ENCODE measurements at places on chromosomes 3 and 15.

- no peak for DNase-seq
These were observed 41.6 kb downstream of the NR2C2 start for GRCh38 chr3:14988988-14989394.

DNA sequence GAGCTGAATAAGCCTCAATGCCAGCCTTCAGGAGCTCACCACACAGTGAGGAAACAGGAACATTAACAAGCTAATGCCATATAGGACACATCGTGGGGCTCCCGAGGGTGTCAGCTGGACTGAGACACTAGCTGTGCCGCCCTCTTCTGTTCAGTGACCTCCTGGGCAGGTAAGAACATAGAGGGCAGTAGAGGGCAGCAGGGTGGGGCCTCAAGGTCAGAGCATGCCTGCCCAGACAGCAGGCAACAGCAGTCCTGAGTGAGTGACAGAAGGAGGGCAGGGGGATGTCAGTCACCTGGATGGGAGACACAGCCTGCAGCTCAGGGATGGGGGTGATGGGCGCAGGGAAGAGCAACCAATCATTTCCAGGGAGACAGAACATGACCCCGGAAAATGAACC lies 15.5 kb downstream of the NTRK3 start:
- DNase-seq, result no peak

DNA sequence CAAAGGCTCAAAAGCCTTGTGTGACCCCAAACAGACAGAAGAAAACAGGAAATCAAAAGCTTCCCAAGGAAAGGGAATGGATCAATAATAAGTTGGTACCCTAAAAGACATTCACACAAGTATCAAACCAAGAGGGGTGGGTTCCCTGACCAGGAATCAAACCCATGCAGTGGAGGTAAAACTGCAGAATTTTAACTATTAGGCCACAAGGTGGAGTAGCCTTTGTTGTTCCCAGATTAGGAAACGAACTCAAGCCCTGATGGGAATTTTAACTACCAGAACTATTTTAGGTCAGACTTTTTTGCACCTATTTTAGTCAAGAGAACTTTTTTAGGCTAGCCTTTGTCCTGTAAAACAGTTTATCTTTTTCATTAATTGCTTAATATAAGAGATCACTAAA lies 31.4 kb downstream of the SETMAR start:
- DNase-seq, result no peak

GRCh38 chr15:43913026-43913780 lies 86.4 kb downstream of the WDR76 start:
- DNase-seq, result peak; percentile 91

GRCh38 chr15:48144889-48145288 lies 24.1 kb downstream of the SLC24A5 start:
- DNase-seq, result no peak

- no peak for DNase-seq
These were observed 54.7 kb downstream of the CLDN11 start for GRCh38 chr3:170473358-170473757.

GRCh38 chr3:46934498-46935167 lies 41.9 kb downstream of the CCDC12 start:
- no peak for DNase-seq

- DNase-seq, result no peak
These were observed 463.4 kb downstream of the ZIC1 start for GRCh38 chr3:147872568-147872967.

- DNase-seq, result no peak
These were observed 1080.3 kb downstream of the ZPLD1 start for GRCh38 chr3:103515116-103515515.

GRCh38 chr3:156459434-156459833 lies 95.5 kb downstream of the SSR3 start:
- DNase-seq, result no peak

DNA sequence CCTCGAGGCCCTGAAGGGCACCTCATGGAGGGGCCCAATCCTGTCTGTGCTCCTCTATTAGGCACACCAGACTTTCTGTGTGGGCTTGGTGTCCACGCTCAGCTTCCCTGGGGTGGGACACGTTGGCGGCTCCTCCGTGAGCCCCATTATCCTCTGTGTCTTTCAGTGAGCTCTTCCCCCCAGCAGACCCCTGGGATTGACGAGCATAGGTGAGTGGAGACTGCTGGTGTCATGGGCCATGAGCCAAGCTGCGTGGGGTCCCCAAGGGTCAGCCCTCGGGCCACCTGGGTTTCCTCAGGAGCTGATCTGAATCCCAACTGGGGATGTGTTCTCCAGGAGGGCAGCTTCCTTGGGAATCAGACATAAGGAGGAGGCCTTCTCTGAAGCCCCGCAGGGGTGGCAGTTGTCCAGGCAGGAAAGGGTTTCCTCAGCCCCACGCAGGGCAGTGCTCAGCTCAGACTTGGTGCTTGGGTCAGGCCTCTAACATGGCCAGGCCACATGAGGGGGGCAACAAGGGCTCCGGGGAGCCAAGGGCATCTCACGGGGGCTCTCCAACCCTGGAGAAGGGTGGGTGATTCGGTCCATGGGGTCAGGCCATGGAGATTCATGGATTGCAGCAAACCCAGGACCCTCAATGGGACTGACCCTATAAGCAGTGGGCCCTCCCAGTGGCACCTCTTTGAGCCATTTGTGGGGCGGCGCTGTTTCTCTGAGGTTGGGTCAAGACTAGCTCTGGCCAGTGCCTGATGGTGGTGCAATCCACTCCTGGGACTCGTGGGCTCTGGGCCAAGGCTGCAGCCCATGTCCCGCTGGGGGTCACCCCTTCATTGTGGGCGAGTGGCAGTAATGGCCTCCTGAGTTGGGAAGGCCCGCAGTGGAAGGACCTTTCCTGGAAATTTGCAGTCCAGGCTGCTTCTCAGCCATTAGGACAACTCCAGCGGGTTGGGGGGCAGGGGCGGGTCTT lies 222.5 kb downstream of the SNRPN start:
- DNase-seq, result no peak

- no peak for DNase-seq
These were observed 220.4 kb upstream of the MDFIC2 start for GRCh38 chr3:70532806-70533205.

- DNase-seq, result no peak
These were observed 115.2 kb downstream of the CHSY1 start for GRCh38 chr15:101136381-101137268.

DNA sequence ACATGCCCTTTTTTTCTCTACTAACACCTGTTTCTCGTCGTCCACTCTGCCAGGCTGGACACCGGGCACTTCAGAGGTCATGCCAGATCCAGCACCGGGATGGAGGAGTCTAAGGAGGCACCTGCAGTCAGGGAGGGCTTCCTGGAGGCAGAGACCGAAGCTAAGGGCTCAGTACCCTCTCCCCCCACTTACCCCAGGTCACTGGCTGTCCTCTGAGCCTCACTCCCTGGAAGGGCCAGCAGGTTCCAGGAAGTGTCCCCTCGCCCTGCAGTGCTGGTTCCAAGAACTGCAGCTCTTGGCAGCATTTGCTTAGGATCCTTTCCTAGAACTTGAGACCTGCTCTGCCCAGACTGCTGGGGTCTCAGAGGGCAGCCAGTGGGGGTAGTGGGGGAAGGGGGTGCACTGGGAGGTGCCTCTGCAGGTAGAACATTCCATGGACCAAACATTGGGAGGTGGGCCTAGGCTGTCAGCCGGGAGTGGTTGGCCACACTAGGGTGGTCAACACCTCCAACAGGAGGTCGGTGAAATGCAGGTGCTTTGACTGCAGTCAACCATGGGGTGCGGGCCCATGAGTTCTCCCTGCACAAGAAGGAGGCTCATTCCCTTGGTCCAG lies 11.3 kb downstream of the CISH start:
- no peak for DNase-seq

GRCh38 chr3:13584901-13585300 lies 36.0 kb downstream of the FBLN2 start:
- DNase-seq, result no peak

- DNase-seq, result no peak
These were observed 27.0 kb upstream of the RNF7 start for GRCh38 chr3:141710888-141711616.

DNA sequence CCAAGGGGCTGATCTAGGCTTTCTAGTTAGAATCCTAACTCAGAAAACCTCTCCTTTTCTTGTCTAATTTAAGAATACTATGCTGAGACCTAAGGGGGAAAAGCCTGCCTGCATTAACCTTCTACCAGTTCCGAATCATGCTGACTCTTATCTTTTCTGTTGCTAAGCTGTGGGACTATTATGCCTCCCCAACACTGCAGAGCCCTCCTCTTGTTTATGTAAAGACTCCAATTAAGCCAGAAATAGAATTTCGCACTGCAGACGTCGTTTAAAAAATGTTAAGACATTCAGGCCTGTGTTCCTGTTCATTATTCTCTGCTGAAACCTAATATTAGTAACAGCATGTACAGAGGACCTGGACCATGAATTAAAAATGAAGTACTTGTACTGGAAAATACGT lies 310.6 kb upstream of the ATP11B start:
- DNase-seq, result no peak

- no peak for DNase-seq
These were observed 11.5 kb downstream of the ARHGEF3 start for GRCh38 chr3:56790016-56790821.

DNA sequence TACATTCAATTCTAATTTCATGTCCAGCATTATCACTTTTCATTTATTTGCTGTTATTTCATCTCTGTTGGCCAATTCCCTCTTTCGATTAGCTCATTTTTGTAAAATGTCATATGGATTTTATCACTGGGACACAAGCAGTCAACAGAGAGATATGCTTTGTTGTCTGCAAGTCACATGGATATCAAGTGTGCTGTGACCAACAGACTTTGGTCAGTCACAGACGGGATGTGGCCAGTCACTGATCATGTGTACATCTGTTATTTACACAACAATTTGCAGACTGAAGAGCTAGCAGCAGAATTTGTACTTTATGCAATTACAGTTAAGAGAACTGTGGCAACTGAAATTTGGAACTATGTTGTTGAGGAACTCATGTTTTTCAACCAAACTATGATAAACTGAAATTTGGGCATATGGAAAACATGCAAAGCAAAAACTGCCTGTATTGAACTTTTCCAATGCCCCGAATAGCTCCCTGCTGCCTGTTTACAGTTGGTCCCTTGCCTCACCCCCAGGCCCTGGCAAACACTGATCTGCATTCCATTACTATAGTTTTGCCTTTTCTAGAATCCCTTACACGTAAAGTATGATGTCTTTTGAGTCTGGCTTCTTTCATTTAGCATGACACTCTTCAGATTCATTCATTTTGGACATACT lies 104.4 kb downstream of the RPL22L1 start:
- no peak for DNase-seq
